ENCODE measurements at places on chromosomes 7 and 10. TPM values are rescaled to one million over a fixed set of nuclear protein-coding genes. Genes with fewer than 3 reads are reported as not detected.

- no peak for DNase-seq
Observed at GRCh38 chr10:27134371-27134770, 19.8 kb downstream of the YME1L1 start.

- no peak for DNase-seq
Observed at GRCh38 chr7:141462958-141463357, 88.3 kb upstream of the AGK start.

DNA sequence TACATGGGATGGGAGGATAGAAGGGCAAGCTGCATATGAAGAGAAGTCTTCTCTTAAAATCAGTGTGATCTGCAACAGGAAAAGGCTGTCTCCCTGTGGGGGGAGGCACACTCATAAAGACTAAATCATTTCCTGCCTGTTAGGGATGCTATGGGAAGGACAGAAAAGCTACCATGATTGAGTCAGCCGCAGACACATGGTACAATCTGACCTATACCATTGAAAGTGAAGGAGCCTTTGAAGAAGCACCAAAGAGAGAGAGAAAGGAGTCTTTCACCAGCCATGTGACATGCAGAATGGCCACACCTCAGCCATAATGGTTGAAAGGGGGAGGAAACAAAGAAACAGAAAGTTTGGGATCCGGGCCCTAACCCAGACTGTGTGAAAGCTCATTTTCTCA is 29.1 kb downstream of the NUDCD3 start:
- no peak for DNase-seq

DNA sequence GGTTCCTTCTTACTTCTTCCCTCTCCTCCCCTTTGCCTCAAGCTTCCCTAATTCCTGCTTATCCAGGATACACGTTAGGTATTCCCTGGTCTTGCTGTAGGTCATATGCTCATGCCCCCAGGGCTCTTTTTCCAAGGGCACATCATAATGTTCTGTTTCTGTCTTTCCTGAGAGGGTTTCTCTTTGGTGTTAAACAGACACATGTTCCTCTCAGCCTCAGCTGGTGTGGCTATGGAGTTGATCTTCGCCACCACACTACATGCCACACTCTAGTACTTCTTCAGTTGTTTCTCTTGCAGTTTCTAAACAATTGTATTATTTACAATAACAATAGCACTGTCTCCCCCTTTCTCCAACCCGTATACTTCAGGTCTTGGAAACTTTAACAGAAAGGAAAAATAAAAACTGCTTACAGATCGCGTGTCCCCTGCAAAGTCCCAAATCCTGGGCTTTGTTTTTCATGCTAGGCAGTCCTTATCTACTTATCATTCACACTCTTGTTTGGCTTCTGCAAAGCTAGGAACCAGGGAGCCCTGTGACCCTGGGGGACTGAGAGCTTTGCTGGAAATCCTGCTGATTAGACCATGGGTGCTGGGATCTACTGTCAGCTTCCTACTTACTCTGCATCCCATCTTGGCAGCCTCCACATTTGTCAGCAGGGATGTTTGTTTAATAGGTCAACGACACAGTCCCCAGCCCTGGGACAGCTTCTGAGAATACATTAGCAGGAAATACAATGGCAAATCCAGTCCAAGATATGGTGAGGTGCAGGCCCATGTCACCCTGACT is 193.9 kb upstream of the BMPER start:
- DNase-seq = no peak

DNA sequence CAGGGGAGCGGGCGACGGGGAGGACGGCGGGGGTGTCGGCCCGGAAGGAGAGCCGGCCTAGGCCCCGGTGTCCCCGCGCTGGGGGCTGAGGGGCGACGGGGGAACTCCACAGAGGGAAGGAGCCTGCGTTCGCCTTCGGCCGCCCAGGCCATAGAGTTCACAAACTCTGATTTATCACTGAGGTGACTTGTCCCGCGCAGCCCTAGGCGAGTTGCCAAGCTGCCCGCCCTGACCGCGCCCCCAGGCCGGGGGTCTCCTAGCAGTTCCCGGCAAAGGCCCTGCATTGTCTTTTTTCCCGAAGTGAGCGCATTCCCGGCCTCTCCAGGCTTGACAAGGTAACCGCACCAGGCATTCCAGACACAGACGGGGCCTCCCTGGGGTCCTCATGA is 2.9 kb upstream of the NKX6-2 start:
- no peak for DNase-seq

Gene PPP2R2D
- 47.0 TPM for total RNA-seq

Gene AMZ1
- 0.23 TPM for total RNA-seq

GRCh38 chr10:6617309-6618076 is 37.4 kb upstream of the PRKCQ start:
- DNase-seq = no peak

Gene PKD1L1
- total RNA-seq = 5.9 TPM

Gene AMPH
- 2.1 TPM for total RNA-seq

DNA sequence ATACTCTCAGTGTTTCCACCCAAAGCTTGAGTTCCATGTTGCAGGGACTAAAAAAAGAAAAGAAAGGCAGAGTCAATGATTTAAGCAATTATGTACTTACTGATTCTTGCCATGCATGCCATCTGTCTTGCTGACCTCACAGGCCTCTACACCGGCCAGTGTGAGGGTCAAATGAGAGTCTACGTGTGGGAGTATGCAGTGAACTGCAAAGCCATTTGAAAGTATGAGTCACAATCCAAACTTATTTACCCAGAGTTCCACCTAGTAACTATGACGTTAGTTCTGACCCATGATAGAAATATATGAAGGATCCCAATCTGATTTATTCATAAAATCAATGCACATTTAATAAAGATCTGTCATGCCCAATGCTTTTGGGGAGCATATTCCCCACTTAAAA is 26.5 kb downstream of the PDE1C start:
- DNase-seq = no peak

GRCh38 chr10:107540981-107541380 is 376.5 kb upstream of the SORCS1 start:
- no peak for DNase-seq

GRCh38 chr7:51228386-51228958 is 88.1 kb downstream of the COBL start:
- DNase-seq = no peak

DNA sequence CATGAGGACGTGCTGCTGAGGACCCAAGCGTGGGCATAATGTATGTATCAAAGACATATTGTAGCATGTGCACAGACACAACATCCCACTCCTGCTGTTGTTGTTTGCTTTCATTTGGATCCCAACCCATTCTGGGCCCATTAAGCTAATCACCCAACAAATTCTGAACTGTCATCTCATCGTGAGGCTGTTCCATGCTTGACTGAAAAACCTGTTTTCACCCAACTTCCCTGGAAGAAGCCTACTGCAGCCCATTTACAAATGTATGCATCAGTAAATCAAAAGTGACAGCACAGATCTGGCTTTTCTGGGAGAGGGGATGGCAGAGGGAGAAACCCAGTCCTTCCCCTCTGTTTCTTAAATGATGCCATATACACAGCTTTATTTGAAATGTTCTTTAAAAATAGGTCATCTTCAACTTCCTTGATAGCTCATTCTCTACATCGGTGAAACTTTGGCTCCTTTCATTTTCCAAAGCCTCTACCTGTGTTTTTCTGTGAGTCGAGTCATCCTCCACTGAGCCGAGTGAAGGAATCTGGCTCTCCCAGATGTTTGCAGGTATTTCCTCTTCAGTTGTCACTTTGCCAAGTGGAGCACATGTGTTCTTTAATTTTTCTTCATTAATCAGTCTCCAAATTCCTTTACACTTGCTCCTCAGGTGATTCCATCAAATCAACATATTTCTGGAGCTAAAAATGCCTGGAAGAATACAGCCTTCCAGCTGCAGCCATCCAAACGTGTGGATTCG is 151.8 kb downstream of the CHN2 start:
- DNase-seq = no peak

DNA sequence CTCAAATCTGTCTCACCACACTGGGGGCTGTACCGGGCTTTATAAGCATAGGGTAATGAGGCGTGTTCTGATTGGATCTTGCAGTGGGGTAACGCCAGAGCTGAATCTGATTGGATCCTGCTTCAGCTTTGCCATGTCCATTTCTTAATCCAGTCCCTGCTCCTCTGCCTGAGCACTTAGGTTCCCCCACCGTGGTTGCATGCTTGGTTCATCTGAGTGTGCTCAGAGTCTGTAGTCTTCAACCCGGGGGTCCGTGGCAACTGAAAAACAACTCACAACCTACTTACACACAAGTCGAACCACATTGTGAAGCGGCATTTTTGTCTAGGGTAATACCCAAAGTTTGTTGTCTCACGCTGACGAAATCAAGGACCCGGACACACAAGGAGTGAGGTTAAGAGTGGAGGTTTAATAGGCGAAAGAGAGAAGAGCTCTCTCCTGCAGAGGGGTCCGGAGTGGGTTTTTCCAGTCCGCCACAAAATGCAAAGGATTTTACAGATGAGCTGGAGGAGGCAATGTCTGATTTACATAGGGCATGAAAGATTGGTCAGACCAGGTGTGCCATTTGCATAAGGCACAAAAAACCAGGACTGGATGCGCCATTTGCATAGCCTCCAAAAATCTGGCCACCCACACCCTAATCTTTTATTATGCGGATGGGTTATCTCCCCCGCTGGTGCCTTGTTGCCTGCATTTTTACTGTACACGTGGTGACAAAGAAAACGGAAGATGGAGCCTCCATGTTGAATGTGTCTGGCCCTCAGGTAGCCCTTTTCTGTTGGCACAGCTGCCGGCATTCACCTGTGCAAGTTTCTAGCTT is 641.8 kb upstream of the FOXK1 start:
- no peak for DNase-seq

- no peak for DNase-seq
Observed at GRCh38 chr7:74284781-74285259, 4.4 kb upstream of the CLIP2 start.

DNA sequence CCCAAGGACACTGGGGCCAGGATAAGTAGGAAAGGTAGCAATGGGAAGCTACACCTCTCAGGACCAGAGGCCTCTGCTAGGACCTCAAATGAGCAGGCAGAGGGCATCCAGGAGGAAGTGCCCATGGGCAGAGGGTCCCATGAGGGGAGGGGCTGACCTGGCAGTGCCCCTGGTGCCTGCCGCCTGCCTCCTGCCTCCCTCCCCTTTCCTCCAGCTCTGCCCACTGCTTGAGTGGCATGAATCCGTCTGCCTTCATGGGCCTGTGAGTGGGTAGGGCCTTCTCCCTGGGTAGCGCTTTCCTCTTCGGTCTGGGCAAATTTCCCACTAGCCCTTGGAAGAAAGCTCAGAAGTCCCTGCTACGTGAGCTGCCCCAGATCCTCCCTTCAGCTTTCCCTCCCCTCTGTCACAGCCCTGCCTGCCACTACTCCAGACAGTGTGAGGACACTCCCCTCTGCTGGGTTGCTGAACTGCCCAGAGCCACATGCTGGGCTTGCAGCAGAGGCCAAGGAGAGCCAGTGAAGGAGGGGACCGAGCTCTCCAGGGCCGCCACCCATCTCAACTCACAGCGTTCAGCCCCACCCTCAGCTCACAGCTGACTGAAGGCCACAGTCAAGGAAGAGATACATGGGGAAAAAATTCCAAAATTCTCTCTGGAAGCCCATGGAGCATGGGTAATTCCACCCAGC is 141.4 kb downstream of the ARHGAP22 start:
- DNase-seq = peak; percentile 38

DNA sequence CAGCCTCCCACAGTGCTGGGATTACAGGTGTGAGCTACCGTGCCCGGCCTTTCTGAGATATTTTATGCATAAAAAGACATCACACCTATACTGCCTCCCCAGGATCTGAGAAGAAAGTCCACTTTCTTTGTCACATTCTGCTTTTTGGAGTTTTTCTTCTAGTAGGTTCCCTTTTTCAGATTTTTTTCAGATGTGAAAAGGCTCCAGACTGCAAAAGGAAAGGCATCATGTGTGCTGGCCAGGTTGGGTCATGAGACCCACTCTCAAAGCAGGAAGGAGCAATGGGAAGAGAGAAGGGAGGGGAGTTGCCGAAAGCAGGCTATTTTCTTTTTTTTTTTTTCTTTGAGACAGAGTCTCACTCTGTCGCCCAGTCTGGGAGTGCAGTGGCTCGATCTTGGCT is 10.8 kb downstream of the BLVRA start:
- DNase-seq = no peak

DNA sequence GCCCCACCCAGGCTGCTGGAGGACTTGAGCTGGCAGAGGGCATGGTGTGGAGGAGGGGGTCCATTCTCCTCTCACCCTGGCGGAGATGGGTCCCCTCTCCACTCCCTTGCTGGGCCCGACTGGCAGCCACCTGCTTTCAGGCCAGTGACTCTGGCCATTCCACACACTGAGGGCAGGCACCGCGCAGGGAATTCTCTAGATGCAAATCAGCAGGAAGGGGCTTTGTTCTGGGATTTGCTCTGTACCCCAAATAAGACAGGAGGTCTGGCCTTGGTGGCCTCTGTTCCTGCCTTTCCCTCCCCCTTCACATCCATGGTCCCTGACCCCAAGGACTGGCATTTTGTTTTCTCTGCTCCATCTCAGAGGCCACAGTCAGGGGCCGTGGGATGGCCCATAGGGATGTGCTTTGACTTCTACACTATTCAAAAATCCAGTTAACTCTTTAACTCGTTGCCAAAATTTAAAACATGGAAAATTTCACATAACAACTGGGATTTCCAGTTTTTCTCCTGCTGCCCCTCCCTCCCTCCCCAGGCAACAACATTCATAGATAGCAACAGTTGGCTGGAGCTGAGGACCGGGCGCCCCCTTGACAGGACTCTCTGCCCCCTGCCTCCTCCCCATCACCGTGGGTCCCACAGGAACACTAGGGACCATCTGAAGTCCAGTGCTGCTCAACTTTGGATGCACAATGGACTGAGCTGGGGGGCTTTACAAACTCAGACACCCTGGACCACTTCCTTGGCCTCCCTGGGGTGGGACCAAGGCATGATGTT is 33.9 kb downstream of the PPIF start:
- DNase-seq = peak; percentile 47

DNA sequence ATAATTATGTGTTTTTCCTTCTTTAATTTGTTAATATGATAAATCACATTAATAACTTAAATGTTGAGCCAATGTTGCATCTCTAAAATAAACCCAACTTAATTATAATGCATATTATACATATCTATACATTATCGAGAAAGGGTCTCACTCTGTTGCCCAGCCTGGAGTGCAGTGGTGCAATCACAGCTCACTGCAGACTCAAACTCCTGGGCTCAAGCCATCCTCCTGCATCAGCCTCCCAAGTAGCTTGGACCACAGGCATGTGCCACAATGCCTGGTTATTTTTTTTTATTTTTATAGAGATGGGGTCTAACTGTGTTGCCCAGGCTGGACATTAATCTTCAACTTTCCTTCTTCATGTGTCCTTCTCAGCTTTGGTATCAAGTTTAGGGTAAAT is 98.9 kb downstream of the INHBA start:
- no peak for DNase-seq

GRCh38 chr7:2979201-2979631 is 64.5 kb downstream of the CARD11 start:
- no peak for DNase-seq

Gene GCK
- 0.39 TPM for total RNA-seq

Gene HECW1
- total RNA-seq = 1.3 TPM

Measured in ureter (tissue), 1 donor.